Dermis lymphatic vessel endothelial cell (primary cell): ENCODE measurements at places on chromosomes 7 and 10. TPM values are rescaled to one million over a fixed set of nuclear protein-coding genes. Genes with fewer than 3 reads are reported as not detected.

Gene ITPRID1
- total RNA-seq, result not detected in 2 replicates

Gene BCAP29
- 74.1 and 79.2 TPM in 2 replicates for total RNA-seq

Gene MYL10
- not detected in 2 replicates for total RNA-seq

Gene IDI2
- total RNA-seq, result not detected in 2 replicates

Gene PARP12
- 33.6 and 49.3 TPM in 2 replicates for total RNA-seq
